OCI-LY7 (cell line): ENCODE measurements at places on chromosomes 4 and X. TPM values are rescaled to one million over a fixed set of nuclear protein-coding genes. Genes with fewer than 3 reads are reported as not detected.

Gene RGN
- not detected in 2 replicates for total RNA-seq

DNA sequence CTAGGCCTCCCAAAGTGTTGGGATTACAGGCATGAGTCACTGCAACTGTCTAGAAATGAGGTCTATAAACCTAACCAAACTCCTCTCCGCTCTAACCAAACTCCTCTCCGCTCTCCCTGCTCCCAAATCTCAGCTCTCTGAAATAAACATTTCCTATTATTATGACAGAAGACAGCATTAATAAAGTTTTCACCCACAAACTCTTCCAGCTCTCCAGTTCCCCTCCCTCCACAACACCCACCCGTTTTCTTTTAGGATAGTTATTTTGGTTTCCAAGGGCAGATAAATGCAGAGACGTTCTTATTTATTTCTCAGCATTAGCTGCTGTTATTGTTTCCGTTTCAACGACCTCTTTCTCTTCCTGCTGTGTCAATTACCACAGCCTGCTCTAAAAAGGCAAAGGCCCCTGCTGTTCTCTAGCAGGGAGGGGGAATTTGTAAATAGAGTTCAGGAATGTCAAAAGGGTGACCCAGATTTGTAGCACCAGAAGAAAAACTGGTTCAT, 13.3 kb upstream of the SCD5 start:
- DNase-seq: no peak

GRCh38 chr4:32161392-32161791, 1441.2 kb downstream of the PCDH7 start:
- DNase-seq: no peak

Gene RCHY1
- 25.5 and 29.4 TPM in 2 replicates for total RNA-seq

DNA sequence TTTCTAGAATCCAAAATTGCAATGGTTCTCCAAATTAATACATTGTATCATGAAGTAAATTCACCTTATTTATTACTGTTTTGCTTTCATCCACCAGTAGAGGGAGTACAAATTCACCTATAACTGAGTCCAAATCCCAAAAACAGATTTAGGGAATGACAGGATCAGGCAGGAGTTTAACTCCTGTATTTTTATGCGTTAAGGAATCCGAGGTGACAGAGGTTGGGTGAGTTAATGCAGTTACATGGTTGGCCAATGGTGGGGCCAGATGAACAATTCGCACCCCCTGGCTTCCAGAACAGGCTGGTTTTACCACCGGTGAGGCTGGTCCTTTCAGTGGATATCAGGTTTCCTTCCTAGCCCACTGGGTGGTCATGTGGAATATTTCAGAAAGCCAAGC, 82.4 kb downstream of the MTNR1A start:
- peak; percentile 1 for DNase-seq
